ENCODE measurements at places on chromosomes 5 and 9. TPM values are rescaled to one million over a fixed set of nuclear protein-coding genes. Genes with fewer than 3 reads are reported as not detected.

Gene PIGO
- total RNA-seq: 12.6 TPM

Gene PCDHGB7
- 22.7 TPM for total RNA-seq

Gene PCDHAC1
- total RNA-seq: 32.4 TPM

Gene CTSL
- 28.9 TPM for total RNA-seq

Gene INSL4
- total RNA-seq: not detected

Gene NUTM2G
- total RNA-seq: not detected

Gene IFNA21
- not detected for total RNA-seq

Gene KCNV2
- total RNA-seq: not detected

Gene SOHLH1
- total RNA-seq: not detected

Gene PCDHGA2
- total RNA-seq: 11.4 TPM

Gene SMU1
- total RNA-seq: 25.7 TPM

Gene LRRC19
- not detected for total RNA-seq

Gene ZCCHC7
- total RNA-seq: 23.0 TPM

Gene AHRR
- total RNA-seq: 1.5 TPM

Gene CCNO
- total RNA-seq: not detected

Measured in cerebellum (tissue), 4 donors.